Fibroblast of gingiva (primary cell): ENCODE measurements at places on chromosomes 11 and 22.

DNA sequence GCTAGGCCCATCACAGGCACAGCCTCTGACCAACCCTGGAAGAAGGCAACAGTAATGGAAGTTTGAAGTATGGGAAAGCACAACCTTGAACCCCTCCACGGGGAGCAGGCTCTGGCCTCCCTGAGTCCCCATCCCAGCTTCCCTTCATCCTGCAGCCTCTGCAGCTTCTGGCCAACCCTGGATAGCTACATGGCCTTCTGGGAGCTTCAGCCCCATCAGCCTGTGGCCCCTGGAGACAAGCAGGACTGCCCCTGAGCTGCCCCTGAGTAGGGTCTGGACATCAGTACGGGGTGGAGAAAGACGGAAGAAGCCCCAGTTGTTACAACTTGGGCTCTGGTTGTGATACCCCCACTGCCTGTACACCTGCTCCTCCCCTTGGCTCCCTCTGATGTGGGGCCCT is 113.8 kb upstream of the CD82 start:
- no peak for DNase-seq

DNA sequence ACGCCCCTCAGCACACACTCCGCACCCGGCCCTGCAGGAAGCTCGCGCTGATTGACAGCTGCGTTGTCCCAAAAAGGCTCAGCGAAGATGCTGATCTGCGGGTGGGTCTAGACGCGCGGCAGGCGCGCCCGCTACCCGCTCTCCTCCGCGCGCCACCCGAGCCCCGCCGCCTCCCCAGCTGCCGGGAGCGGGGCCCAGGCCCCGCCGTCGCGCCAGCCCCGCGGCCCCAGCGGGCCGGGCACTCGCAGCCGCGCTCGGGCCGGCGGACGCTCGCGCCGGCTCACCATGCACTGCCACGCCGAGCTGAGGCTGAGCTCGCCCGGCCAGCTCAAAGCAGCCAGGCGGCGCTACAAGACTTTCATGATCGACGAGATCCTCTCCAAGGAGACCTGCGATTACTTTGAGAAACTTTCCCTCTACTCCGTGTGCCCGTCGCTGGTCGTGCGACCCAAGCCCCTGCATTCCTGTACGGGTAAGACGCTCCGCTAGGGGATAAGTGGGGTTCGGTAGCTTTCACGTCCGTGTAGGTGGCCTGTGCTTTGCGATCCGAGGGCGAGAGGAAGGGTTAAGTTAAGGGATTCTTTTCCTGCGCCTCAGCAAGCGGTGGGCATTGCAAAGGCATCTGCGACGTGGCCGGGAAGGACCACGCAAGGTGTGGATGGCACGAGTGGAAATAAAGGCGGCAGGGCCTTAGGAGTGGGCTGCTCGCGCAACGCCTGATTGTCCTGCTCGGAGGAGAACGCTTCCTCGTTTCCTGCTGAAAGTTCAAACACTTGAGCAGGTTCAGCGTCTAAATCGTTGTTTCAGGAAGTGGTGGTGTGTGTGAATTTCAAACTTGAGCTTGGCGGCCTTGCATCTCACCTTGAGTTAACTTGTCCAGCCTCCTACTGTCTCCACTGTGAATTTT is at the start of gene BARX2:
BARX2 (plus strand) TSS at position 98 of the 907 bp plus-strand sequence; CDS start at position 286, 188 bp downstream.
- DNase-seq: peak; percentile 55

- no peak for DNase-seq
Measured at GRCh38 chr11:102920118-102920684, 35.3 kb downstream of the MMP13 start.

- DNase-seq: no peak
Measured at GRCh38 chr11:44775366-44775984, 48.7 kb downstream of the TSPAN18 start.

DNA sequence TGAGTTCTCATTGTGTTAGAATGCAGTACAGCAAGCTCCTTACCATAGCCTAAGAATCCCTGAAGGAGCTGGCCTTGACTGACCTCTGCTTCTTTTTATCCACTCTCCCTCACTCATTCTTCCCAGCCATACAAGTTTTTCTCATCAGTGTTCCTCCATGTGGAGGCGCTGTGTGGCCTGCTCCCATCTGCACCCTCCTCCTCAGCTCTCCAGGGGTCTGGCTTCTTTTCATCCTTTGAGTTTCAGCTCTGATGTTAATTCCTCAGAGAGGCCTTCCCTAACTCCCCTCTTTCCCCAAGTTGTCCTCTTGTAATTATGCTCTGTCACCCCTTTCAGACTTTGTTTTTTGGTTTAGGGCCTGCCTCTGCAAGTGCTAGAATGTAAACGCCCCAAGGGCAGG is 144.8 kb downstream of the WNT7B start:
- no peak for DNase-seq

DNA sequence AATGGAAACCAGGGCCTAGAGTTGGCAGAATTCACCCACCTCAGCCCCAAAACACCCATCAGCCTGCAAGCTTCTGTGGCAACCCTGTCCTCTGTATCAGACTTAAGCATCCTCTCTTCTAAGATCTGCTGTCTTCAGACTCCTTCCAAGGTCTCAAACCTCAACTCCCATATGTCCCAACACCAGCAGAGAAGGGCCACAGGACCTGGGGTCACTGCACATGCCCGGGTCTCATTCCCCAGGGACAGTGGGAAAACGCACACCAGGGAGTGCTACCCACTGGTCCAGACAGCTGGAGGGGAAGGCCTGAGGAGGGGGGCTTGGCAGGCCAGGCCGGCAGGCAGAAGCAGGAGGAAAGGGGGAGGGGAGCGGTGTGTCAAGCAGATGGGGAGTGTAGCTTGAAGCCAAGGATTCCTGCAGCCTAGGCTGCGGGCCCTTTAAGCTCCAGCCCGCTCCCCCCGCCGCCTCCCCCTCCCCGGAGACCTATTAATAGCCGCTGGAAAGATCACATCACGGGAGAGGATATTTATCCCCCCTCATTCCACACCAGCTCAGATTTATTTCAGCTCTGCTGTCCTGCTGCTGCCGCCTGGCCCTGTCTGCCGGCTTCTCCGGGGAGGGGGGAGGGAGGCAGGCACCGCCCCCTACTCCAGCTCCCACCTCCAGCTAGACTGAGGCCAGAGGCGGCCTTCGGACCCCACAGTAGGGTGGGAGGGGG is 16.7 kb downstream of the BCL9L start:
- peak; percentile 94 for DNase-seq

- no peak for DNase-seq
Measured at GRCh38 chr11:133385781-133386180, 146.5 kb downstream of the OPCML start.

GRCh38 chr11:110032259-110032658 is 60.9 kb upstream of the ZC3H12C start:
- no peak for DNase-seq

DNA sequence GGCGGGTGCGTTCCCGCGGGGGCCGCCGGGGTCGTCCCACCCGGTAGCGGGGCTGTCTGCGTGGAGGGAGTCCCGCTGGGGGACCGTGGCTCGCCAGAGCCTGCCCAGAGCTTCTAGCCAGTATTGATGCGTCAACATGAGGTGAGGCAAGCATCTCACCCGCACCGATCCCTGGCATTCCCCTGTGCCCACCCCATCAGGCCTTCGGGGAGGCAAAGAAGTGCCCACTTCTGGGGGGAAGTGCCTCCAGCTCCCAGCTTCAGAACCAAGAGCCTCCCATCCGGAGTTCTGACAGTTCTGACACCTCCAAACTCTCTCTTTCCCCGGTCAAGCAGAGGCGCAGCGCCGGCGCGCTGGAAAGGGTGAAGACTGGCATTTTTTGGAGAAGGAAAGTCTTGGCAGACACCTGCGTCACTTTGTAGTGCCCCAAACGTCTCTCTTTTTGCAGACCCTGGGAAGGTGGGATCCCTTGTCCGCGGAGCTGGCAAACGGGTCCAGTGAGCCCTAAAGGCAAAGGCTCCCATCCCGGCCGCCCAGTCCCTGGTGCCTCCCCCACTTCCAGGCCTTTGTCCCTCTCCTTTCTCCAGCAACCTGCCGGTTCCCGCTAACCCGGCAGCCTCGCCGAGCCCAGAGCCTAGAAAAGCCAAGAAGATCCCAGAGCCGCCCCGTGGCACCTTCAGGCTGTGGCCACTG is 3.2 kb upstream of the PAX6 start:
- no peak for DNase-seq

- peak; percentile 55 for DNase-seq
Measured at GRCh38 chr22:30324014-30324730, 2.6 kb downstream of the TBC1D10A start.

DNA sequence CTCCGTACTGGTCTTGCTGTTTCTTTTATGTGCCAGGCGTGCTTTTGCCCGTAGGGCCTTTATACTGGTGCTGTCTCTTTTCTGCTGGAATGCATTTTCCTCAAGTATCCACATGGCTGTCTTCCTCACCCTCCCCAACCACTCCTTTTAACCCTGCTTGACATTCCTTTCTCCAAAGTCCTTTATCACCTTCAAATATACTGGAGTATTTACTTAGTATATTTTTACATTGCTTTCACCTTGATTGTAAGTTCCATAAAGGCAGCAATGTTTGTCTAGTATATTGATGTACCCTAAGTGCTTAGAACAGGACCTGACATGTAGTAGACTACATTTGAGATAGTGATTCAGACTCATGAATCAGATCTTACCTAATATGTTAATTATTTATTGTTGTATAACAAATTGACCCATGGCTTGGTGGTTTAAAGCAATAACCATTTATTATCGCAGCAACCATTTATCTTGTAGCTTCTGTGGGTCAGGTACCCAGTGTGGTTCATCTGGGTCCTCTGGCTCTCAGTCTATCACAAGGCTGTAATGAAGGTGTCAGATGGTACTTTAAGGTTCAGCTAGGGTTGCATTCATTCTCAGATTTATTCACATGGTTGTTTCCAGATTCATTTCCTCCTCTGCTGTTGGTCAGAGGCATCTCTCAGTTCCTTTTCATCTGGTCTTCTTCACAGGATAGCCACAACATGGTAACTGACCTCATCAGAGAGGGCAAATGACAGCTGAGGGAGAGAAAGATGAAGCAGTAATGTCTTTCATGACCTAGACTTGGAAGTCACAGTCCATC is 34.2 kb downstream of the DDX10 start:
- DNase-seq: no peak

DNA sequence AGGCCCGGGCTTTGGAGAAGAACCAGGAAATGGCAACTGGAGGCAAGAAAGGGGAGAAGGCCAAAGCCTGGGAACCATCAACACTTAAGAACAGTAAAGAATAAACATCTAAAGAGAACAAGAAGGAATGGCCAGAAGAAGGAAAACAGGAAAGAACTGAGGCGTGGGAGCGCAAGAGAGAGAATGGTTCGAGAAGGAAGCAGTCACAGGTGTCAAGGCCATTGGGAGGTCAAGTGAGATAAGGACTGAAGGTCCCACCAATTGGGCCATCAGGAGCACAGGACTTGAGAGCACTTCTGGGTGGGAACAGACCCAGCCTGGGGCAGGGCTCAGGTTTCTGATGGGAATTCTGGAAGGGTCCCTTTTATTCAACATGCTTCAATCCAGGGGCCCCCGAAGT is 697 bp upstream of the SCGB1A1 start:
- DNase-seq: no peak

GRCh38 chr11:73384531-73384871 is 8.3 kb downstream of the RELT start:
- no peak for DNase-seq

GRCh38 chr11:130476200-130476921 is 27.9 kb downstream of the ADAMTS15 start:
- no peak for DNase-seq

- DNase-seq: no peak
Measured at GRCh38 chr22:50225200-50225969, 19.4 kb downstream of the TUBGCP6 start.

- DNase-seq: no peak
Measured at GRCh38 chr11:123408619-123409455, 21.2 kb upstream of the GRAMD1B start.

DNA sequence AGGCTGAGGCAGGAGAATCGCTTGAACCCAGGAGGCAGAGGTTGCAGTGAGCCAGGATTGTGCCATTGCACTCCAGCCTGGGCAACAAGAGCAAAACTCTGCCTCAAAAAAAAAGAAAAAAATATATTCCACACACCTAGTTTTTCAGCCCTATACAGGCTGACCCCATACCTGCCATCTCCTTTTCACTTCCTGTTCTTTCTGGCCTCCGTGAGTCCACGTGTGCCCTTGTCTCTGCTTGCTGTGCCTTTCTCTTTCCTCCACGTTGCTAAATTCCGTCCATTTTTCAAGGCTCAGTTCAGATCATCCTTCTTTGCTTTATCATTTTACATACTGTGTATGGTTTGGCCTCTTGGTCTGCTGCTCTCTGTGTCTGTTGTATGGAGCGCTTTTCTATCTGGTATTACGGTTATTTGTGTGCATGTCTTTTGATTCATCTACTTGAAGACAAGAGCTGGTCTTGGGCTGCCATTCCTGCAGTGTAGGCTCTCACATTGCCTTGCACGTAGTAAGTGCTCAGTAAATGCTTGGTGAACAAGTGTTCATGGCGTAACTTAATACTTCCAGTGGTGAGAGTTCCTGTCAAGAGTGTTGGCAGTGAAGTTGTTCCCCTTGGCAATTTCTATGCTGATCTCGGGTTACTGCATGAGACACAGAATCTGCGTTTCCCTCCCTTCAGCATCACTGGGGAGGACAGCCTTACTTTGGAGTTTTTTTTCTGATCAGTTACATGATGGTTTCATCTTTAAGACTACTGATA is 57.5 kb downstream of the PTPRJ start:
- peak; percentile 82 for DNase-seq

- DNase-seq: no peak
Measured at GRCh38 chr22:50105208-50106100, 15.6 kb downstream of the MOV10L1 start.

DNA sequence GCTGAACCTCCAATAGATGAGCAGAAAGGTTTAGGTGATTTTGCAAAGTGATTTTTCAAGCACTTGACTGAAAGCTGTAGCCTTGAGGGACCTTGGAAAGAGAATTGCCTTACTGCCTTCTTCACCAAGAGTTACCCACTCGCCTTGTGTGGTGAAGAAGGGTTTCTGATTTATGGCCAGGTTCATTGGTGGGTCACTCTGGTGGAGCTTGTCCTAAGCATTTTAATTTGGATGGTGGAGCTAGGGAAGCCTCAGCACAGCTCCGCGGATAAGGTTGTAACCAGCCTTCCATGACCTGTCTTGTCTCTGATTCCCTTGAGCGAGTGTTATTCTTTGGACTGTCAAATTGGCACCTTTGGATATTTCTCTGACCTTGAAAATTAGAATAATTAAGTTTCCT is 226.4 kb downstream of the FAT3 start:
- no peak for DNase-seq

GRCh38 chr11:118211006-118211405 is 13.8 kb downstream of the JAML start:
- peak; percentile 45 for DNase-seq

- no peak for DNase-seq
Measured at GRCh38 chr22:48534395-48534958, 1293.2 kb downstream of the BRD1 start.

- DNase-seq: peak; percentile 29
Measured at GRCh38 chr11:128963744-128964325, 21.2 kb upstream of the TP53AIP1 start.

DNA sequence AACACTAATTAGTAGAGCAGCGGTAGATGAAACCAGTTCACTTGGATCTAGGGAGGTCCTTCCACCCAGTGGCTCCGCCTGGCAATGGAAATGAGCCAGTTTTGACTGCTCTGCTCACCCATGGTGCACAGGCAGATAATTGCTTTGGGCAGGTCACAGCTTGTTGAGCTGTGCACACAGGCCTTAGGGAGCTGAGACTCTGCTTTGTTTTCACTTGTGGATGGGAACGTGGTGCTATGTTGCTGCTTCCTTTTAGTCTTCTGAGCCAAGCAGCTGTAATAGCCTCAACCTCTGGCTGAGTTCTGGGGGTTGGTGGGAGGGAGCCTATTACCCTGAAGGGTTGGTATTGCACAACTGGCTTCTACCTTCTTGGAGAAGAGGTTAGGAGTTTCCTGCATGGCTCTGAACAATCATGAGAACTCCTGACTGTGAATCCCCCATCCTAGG is 262.3 kb upstream of the MTNR1B start:
- no peak for DNase-seq
